ENCODE measurements at places on chromosomes 1 and 21.

- DNase-seq, result no peak
Observed at GRCh38 chr1:188906921-188907641, 1570.6 kb downstream of the BRINP3 start.

DNA sequence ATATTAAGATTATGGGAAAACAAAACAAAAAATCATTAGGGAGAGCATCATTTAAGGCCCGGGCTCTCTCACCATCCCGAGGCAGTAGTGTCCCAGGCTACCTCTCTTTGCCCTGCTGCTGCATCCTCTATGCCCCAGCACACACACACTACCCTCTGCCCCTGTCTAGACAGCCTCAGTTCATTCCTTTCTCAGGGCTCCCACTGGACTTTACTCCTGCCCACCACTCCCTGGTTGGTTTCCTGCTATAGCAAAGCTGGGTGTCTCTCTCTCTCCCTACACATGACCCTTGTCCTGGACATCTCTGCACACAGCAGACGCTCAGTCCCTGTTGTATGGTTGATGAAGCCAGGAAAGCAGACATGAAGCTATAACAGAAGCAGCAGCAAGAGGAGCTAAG, 30.7 kb downstream of the GNG12 start:
- no peak for DNase-seq

- no peak for DNase-seq
Observed at GRCh38 chr21:45319461-45320211, 31.9 kb upstream of the POFUT2 start.

- no peak for DNase-seq
Observed at GRCh38 chr1:230148126-230148652, 81.2 kb downstream of the GALNT2 start.

DNA sequence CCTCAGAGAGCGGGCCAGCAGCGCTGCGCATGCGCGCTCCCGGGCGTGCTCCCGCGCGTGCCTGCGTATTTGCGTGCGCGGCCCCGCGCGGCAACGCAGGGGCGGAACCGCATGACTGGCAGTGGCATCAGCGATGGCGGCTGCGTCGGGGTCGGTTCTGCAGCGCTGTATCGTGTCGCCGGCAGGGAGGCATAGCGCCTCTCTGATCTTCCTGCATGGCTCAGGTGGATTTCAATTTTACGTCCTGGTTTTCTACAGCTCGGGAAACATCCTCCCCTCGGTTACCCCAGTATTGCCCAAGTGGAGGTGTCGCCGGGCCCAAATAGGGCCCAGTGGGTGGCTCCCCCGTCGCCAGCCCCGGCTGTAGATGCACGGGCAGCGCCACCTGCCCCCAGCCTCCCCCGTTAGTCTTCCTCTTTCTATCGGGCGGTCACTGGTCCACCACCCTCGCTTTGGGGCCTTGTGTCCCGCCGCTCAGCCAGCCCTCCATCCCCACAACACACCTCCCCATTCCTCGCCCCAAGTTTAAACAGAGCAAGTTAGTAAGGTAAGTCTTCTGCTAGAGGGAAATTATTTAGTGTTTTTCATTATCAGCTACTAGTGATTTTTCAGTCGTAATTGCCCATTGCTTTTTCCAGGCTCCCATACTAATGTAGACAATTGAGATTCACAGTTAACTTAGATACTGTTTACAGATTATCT, at the start of gene LYPLAL1:
Gene LYPLAL1 (plus strand): TSS at position 121 of the 702 bp plus-strand sequence. CDS start 13 bp downstream, at position 134.
- DNase-seq, result peak; percentile 59

DNA sequence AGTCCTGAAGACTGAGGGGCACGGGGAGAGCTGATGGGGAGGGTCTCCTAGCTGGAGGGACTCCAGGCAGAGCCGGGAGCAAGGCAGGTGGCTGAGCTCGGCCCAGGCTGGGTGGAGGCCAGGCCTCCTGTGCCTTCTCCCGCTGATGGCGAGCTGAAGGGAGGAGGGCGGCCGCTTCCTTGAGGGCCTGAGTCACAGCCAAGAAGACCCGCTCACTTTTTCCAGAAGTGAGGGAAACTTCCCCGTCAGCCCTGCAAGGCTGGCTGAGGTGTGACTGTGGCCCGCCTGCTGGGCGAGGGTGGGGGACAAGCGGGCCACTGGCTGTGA, 1.7 kb upstream of the VWA1 start:
- peak; percentile 50 for DNase-seq

GRCh38 chr1:235998812-235999211, 66.1 kb downstream of the NID1 start:
- peak; percentile 34 for DNase-seq

GRCh38 chr21:15928196-15928595, 198.4 kb downstream of the USP25 start:
- no peak for DNase-seq

GRCh38 chr1:39494671-39495410, 3.4 kb downstream of the BMP8A start:
- DNase-seq, result no peak

DNA sequence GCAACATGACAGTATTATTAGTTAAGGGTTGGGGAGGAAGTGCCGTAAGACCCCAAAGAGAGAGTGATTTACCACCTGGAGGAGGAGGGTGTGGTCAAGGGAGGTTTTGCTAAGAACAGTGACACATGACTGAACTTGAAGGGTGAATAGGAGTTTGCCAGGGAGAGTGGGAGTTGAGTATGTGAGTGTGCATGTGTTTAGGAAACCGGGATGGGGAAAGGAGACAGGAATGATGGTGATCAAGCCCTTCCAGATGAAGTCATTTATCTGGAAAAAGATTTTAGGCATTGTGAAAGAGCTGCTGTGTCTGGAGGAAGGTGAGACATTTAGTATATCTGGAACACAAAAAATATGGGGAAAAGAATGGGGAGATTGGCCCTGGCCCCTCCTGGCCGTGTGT, 28.1 kb upstream of the IL10 start:
- DNase-seq, result no peak

DNA sequence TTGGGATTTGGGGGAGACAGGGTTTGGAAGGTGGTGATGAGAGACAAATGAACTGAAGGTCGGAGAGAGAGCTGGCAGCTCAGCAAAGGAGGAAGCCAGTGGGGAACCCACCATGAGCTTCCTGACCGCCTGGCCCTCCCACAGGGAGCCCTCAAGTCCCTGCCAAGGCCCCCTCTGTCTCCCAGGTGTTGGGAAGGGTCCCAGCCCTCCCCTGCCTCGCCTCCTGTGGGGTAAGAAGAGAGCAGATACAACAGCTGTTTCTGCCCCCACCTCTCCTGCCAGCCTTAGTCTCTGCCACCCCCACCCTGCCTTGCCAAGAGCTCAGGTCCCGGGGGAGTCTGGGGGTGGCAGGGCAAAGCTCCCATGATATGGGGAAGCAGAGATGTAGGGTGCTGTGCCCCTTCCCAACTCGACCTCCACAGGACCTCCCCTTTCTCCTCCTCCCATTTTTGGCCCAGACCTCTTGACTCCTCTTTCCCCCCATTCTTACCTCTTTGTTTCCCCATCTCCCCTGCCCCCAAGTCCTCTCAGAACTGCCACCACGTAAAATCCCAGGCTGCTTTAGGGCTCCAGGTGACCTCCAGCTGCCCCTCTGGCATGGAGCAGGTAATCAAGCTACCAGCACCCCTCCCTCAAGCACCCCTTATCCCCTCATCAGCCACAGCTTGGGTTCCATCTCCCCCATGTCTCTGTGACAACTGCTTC, 556 bp downstream of the S100A1 start:
- DNase-seq, result no peak

GRCh38 chr1:235567812-235568503, 63.7 kb upstream of the B3GALNT2 start:
- no peak for DNase-seq

- no peak for DNase-seq
Observed at GRCh38 chr1:94105957-94106529, 14.9 kb downstream of the ABCA4 start.

DNA sequence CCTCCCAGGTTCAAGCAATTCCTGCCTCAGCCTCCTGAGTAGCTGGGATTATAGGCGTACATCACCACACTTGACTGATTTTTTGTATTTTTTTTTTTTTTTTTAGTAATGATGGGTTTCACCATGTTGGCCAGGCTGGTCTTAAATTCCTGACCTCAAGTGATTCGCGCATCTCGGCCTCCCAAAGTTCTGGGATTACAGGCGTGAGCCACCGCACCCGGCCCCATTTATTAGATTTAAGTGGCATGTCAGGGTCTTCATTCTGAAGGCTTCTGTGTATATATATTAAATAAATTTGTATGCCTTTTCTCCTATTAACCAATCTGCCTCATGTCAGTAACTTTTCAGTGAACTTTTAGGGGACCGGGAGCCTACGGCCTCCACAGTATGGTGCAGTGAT, 6.0 kb upstream of the CLIC4 start:
- DNase-seq, result no peak

DNA sequence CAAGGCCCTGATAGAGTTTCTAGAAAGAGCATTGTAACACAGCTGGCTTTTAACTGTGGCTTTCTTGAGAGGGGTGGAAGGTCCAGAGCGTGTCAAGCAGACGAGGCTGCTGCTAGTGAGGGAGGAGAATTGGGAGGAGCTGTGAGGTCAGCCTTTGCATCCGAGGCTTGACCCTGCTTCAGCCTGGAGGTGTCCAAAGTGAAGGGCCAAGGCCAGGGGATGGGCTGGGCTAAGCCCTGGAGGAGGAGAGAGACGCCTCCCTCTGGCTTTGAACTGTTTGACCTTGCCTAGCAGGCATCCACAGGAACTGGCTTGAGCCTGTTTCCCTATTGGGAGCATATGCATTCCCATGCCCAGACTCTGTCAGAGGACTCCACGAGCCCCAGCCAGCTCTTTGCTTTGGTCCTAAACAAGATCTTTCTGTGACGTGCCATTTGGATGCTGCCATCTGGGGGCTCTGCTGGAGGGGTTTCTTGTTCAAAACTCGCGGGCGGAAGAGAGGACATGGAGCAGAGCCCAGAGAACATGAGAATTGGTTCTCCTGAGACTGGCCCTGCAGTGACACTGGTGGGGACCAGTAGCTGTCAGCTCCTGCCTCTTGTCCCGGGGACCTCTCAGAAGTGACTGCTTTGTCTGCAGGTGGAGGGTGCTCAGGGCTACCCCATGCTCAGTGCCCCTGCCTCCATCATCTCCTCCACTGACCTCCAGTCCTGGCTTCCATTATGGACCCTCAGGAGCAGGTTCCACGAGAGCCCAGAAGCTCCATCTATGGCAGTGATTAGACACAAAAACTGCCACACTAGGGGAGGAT, 5.5 kb downstream of the ACTRT2 start:
- no peak for DNase-seq

DNA sequence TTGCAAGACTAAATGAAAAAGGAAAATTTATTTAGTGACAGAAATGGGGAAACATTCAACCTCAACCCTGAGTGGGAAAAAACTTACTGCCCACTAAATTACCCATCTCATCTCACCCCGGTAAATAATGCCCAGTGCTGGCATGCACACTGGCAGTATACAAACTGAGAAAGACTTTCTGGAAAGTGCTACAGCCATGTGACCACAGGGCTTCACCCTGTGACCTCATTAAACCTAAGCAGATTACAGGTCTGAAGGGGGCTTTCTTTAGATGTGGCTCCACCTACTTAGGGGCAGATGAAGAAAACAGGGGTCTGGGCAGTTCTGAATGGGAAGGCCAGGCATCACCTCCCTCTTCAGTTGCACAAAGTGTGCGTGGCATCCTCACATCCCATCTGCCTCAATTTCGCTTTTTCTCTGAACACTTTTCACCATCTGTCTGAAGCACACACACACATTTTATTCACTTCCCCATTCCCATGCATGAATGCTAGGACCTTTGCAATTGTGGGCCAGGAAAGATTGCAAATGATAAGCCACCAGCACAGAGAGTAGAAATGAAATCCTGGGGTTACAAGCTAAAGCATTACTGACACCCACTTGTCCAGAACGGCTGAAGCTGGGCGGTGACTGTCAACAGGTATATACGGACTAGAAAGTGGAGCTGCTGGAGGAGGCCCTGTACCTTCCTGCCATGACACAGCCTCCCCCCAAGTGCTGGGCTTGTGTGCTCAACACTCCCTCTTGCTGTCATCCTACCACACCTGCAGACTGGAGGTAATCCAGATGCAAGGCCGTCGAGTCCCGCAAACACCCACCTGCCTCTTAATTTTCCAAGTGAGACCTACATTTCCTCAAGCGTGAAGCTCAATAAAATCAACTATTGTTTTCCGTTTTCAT, 2.7 kb downstream of the NADK start:
- no peak for DNase-seq

GRCh38 chr1:93331412-93331811, 14.3 kb upstream of the DR1 start:
- DNase-seq, result no peak
